HL-60 (cell line): ENCODE measurements at places on chromosomes 1 and 21.

GRCh38 chr21:35239811-35240219 is 190.7 kb upstream of the RUNX1 start:
- DNase-seq, result no peak

DNA sequence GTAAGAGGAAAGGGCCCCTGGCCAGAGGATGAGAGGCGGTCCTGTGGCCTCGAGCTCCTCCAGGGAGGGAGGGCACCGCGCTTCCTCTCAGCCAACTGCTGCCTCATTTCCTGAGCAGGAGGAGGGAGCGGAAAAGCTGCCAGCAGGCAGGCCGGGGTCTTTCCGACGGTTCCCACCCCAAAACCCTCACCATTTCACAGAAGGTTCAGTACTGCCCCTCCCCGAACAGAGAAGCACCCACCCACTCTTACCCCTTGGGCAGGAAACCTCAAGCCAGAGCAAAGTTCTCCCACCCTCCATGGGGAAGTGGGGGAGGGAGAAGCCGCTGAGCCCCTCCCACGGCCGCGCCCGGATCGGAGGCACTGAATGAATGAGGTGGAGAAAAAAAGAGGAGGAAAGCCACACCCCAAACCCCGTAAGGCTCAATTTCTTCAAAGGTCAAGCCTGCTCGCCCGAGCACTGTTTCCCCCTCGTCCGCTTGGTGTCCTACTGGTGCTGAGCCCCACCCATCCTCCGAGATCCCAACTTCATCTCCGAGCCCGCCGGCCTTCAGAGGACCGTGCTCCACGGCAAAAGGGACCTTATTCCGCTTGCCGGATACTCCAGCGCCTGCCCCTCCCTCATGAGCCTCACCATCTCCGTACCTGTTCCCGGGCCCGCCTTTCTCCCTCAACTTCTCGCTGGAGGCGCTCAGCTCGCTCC is 9.4 kb downstream of the TPM3 start:
- peak; percentile 98 for DNase-seq

- DNase-seq, result no peak
Measured at GRCh38 chr1:159142726-159143510, 28.5 kb upstream of the CADM3 start.

- DNase-seq, result no peak
Measured at GRCh38 chr1:66445492-66446181, 88.3 kb upstream of the SGIP1 start.

- peak; percentile 47 for DNase-seq
Measured at GRCh38 chr1:226181996-226182714, 4.4 kb downstream of the ACBD3 start.

GRCh38 chr1:90973897-90974798 is 47.7 kb downstream of the ZNF644 start:
- DNase-seq, result no peak

- DNase-seq, result no peak
Measured at GRCh38 chr1:144551107-144551542, 41.6 kb upstream of the PPIAL4F start.

DNA sequence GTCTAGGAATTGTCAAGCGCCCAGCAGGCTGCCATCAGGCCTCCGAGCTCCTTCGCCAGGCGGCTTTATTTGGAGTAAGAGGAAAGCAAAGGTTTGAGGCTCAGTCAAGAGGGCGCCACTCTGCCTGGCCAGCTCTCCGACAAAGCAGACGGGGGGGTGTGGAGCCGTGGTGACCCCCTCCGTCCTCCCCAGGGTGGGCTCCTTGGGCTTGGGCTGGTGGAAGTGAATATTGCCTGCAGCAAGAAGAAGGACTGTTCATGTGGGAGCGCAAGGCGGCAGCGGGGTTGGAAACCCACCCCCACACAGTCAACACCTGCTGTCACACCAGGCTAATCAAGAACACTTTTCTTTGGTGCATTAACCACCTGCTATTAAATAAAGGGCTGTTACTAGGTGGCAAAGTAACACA is 14.6 kb downstream of the EPHX1 start:
- DNase-seq, result no peak

DNA sequence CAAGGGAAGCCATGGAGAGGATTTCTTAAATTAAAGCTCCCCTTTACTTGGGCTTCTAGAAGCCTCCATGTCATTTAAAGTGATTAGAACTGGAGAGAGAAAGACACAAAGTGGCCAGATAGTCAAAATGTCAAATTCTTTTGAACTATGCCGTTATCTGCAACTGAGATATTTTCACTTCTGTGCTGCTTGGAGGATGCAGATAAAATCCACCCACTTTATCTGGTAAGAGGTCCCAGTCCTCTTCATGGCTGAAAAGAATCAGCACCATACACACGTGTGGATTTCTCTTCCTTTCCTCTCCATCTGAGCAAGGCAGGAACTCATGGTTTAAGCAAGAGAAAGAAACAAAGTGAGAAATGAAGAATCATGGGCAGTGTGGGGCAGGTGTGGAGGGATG is 276.9 kb upstream of the RUNX1 start:
- DNase-seq, result no peak

GRCh38 chr1:111736548-111737215 is 2.5 kb downstream of the INKA2 start:
- no peak for DNase-seq

GRCh38 chr1:246724731-246725095 is 504 bp downstream of the SCCPDH start:
- no peak for DNase-seq

- DNase-seq, result no peak
Measured at GRCh38 chr1:38858833-38859560, 575 bp downstream of the RRAGC start.

DNA sequence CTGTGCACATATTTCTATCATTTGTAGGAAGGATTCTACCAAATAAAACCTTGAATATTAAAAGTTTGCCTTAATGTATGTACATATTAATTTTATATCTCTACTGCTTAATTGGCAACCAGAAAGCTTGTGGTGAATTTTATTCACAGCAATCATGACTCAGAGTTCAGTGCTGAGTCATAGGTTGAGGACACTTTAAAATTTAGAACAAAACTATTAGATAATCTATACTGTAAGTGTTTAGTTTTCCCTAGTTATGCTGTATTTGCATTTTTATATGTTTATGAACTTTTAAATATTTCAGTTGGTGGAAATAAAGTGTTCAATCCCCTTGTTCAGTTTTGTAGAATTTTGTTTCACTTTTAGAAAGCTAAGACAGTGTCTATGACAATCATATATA is 841.5 kb downstream of the KCNT2 start:
- DNase-seq, result no peak

DNA sequence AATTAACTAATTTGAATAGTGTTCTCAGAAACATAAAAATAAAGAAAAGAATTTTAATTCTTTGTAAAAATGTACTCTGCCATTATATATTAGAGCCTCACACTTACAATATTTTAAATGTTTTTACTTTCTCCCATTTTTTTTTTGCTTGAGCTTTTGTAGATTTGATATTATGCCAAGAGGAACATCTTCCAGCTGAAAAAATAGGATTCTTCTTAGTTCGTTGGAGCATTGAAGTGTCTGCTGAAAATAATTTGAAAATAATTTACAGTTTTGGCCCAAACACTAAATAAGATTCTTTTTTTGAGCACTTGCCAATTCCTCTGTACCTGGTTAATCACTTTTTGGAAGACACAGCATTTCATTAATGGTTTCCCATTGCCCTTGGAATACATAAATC is 175.0 kb upstream of the COL11A1 start:
- no peak for DNase-seq

- DNase-seq, result no peak
Measured at GRCh38 chr1:2438038-2438437, 25.7 kb upstream of the PEX10 start.

- DNase-seq, result no peak
Measured at GRCh38 chr1:65299328-65299727, 10.0 kb upstream of the DNAJC6 start.

GRCh38 chr1:18110968-18111367 is 3.4 kb downstream of the IGSF21 start:
- DNase-seq, result no peak

DNA sequence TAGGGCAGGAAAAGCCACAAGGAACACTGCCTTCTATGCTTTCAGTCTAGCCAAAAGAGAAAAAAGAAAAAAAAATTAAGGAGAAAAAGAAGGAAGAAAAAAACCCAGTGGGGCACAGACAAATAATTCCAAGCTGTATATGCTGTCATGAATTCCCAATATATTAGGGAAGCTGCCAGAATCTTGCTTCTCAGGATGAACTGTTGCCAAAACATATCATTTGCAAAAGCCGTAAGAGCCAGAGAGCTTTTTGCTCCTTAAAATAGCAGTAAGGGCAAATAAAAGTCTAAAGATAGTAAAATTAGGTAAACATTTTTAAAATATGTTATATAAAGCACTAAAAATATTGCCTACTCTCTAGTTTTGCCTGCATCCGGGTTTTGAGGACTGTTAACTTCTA is 52.1 kb downstream of the PGM1 start:
- no peak for DNase-seq

GRCh38 chr1:159705251-159705903 is 9.0 kb downstream of the CRP start:
- no peak for DNase-seq

DNA sequence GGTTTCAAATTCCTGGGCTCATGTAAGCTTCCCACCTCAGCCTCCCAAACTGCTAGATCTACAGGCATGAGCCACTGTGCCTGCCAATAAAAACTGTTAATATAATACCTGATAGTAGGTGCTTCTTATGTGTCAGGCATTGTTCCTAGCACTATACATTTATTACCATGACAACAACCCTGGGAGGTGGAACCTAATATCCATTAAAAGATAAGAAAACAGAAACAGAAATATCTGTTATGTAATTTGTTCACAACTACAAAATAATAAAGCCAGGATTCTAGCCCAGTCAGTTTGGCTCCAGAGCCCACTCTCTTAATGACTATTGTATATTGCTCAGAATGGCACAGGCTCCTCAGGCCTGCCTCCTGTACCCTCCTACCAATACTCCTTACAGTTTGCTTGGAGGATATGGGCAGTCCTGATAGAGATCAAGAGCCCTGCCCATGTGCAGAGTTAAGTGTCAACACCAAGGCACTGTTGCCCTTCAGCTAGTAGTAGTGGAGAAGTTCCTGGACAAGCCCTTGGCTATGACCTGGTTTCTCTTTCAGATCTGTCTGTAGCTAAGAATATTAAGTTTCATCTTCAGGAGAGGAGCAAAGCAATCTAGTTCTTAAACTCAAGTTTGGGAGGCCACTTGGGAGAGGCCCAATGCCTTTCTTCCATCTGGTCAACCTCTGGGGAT is 22.4 kb downstream of the RPL5 start:
- no peak for DNase-seq

DNA sequence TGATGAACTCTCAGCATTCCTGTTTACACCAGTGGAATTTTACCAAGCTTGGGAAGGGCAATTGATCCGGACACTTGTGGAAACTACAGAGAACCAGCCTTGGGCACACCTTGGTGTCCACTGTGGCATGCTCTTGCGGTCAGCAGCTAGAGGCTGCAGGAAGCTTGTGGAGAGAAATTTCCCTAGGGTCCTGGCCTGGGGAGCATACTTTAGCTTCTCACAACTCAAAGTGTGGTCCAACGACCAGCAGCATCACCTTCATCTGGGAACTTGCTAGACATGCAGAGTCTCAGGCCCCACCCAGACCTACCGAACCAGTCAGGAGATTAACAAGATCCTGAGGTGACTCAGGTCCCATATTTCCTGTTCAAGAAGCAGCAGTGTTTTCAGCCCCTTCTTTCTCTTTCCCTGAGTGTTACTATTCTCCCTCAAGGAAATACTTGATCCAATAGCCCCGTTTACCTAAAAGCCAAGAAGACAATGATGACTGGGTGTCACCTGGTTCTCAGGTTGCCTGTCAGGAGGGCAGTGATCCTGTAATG is 55.7 kb upstream of the KCNE2 start:
- no peak for DNase-seq

GRCh38 chr1:84407958-84408422 is 9.7 kb downstream of the DNASE2B start:
- no peak for DNase-seq

- DNase-seq, result peak; percentile 53
Measured at GRCh38 chr1:162003061-162003829, 20.4 kb downstream of the OLFML2B start.

GRCh38 chr1:10401281-10401680 is 2.4 kb downstream of the PGD start:
- DNase-seq, result no peak

DNA sequence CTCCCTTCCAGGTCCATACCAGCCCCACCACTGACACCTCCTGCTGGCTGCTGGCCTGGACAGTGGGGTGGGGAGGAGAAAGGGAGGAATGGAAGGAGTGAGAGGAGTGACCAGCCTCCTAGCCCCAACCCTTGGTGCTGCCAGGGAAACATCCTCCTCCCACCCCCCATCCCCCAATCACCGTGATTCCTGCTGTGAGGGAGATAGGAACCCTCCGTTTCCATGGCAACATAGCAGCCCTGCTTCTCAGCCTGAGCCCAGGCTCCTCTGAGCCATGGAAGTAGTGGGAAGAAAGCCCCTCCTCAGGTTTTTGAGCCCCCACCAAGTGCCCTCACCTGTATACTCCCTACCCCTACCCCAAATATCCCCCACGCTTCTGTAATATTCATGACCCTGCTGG is 44.4 kb upstream of the SCMH1 start:
- DNase-seq, result no peak

- no peak for DNase-seq
Measured at GRCh38 chr1:156709757-156710489, 4.5 kb upstream of the CRABP2 start.

GRCh38 chr1:89975540-89976125 is 19.3 kb upstream of the ZNF326 start:
- no peak for DNase-seq

DNA sequence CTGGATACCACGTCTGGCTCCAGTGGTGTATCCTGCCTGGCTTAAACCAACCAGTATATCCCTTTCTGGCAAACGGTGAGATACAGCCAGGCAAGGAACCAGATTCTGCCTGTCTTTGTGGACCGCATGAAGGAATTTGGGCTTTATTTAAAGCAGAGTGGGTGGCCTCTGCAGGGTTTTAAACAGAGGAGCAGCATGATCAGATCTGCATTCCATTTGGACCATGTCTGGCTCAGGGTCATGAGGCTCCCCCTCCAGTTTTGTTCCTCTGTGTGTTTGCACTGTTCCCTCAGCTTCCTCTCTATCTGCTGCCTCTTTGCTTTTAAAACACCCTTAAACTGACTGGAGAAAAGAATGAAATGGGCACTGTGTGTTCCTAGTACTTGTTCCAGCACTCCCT is 195.0 kb downstream of the GIPC2 start:
- no peak for DNase-seq

DNA sequence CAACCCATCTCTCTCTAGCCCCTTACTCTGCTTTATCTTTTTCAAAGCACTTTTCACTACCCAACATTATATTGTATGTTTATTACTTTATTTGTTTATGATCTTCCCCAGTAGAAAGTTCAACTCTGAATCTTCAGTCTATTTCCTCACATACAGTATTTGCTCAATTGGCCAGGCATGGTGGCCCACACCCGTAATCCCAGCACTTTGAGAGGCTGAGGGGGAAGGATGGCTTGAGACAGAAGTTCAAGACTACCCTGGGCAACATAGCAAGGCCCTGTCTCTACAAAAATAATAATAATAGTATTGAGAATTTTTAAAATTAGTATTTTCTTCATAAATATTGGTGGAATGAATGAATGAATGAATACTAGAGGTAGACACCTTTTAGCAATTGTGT is 1.2 kb downstream of the STPG1 start:
- DNase-seq, result no peak

- DNase-seq, result no peak
Measured at GRCh38 chr1:25520446-25521061, 22.9 kb upstream of the LDLRAP1 start.

GRCh38 chr1:10541286-10541685 is 66.5 kb downstream of the PEX14 start:
- DNase-seq, result no peak
